ENCODE measurements at places on chromosomes 1 and 21. TPM values are rescaled to one million over a fixed set of nuclear protein-coding genes. Genes with fewer than 3 reads are reported as not detected.

TIPRL gene
- total RNA-seq: 42.3 TPM

EPHA8 gene
- total RNA-seq: not detected

CDC7 gene
- 5.6 TPM for total RNA-seq

FCRL1 gene
- not detected for total RNA-seq

S100A9 gene
- 0.95 TPM for total RNA-seq

MTOR gene
- 42.7 TPM for total RNA-seq

PER3 gene
- total RNA-seq: 1.7 TPM

ATG4C gene
- total RNA-seq: 13.1 TPM

TNNT2 gene
- not detected for total RNA-seq

SAMSN1 gene
- 4.0 TPM for total RNA-seq

PRR9 gene
- not detected for total RNA-seq

RGS8 gene
- total RNA-seq: not detected

TENT5C gene
- total RNA-seq: 0.07 TPM

PIK3C2B gene
- total RNA-seq: 25.0 TPM

SLC25A34 gene
- total RNA-seq: 0.42 TPM

ASAP3 gene
- total RNA-seq: 12.6 TPM

CD34 gene
- 16.9 TPM for total RNA-seq

AVPR1B gene
- not detected for total RNA-seq

ZYG11A gene
- total RNA-seq: 0.92 TPM

SPATA45 gene
- not detected for total RNA-seq

ATP1A2 gene
- not detected for total RNA-seq

VWA5B1 gene
- not detected for total RNA-seq
